ENCODE measurements at places on chromosomes 1 and 21.

GRCh38 chr1:176046926-176047325, 160.2 kb downstream of the COP1 start:
- no peak for DNase-seq

- DNase-seq: no peak
Measured at GRCh38 chr1:226983247-226983991, 43.3 kb downstream of the COQ8A start.

DNA sequence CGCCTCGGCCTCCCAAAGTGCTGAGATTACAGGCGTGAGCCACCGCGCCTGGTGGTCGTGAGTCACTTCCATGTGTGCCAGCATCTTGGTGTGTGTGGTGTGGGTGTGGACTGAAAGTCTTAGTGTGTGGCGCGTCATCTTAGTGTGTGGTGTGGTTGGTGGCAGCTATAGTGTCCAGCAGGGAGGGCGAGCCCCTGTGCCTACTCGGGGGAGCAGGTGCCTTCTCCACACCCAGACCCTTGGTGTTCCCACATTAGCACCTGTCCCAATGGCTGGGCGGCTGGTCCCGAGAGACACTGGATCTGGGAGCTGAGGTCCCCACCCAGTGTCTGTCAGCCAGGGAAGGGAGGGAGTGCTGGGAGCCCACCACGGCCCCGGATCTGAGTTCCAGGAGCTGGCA, 2.8 kb downstream of the SCNN1D start:
- no peak for DNase-seq

DNA sequence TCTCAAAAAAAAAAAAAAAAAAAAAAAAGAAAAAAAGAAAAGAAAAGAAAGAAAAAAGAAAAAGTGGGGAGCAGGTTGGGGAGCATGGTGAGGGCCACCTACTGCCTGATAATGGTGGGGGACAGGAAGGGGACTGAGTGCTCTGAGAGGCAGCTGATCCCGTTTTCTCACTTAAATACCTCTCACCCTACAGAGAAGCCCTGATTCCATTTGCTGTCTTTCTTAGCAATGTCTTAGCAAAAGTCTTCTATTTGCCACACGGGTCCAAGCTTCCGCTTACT, 692 bp upstream of the H6PD start:
- no peak for DNase-seq

DNA sequence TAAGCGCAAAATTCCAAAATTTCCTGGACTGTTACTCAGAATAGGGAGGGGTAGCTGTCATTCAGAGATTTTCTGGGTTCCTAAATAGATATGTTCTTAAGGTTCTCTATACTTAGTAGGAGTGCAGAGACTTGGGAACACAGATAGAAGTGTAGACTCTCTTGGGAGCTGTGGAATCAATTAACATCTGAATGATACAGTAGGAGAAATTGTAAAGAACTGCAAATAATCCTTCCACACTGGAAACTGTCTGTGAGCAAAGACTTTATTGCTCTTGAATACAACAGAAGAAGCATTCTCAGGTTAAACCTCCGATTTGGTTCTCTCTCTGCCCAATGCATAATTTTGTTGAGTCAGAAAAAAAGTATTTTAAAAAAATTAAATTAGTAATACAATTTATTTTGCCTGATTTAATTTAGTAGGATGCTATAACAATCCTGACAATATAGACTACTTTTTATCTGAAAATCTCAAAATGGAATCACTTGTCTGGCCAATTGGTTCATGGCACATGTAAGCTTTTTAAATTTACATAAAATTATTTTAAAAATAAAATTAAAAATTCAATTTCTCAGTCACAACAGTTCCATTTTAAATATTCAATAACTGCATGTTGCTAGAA, 1754.3 kb downstream of the PLA2G4A start:
- DNase-seq: no peak

Data from stimulated activated CD4-positive, alpha-beta T cell treated with anti-CD3 and anti-CD28 coated beads, Interleukin-1b, Interleukin-23, amount 100 ng/mL, for 1 hour (primary cell).